Heart right ventricle (tissue), 16 donors: ENCODE measurements at places on chromosomes 12 and 14. TPM values are rescaled to one million over a fixed set of nuclear protein-coding genes. Genes with fewer than 3 reads are reported as not detected.
A peak's percentile ranks its signal among the peaks of the same experiment; 100 is the strongest.

The GALC gene
- 13.5 TPM for total RNA-seq

The CELA1 gene
- not detected for total RNA-seq

The GALNT16 gene
- total RNA-seq = 53.4 TPM

The IL31 gene
- total RNA-seq = not detected

The PHC1 gene
- total RNA-seq = 18.7 TPM

The MYF6 gene
- total RNA-seq = not detected

The RTN1 gene
- 5.5 TPM for total RNA-seq

The TM9SF1 gene
- 26.2 TPM for total RNA-seq

The KRT2 gene
- not detected for total RNA-seq

The APOF gene
- total RNA-seq = not detected

DNA sequence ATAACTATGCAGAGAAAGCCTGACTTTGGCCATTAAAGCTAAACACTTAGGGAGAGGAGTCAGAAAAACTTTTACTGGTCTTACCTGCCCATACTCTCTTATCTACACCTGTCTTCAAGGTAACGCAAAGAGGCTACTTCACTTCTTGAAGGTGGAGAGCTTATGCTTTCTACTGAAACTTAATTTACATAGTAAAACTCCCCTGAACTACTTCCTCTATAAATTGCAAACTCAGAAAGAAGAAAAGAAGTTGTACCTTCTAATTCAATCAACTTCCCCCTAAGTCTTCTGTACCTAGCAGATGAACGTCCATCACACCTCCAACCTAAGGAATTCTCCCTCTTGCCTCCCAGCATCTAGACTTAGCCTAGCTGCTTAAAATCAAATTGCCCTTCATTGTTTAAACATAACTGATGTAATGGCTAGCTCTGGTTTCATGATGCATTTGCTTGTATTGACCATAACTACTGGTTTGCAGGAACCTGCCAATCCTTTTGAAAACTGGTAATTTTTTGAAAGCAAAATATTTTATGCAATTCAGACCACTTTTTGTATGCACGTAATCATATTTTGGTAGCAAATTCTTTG lies 87.7 kb downstream of the STON2 start:
- H3K27me3 ChIP-seq = peaks cover 7% of the 10 kb centered on the region
- peaks cover 7% of the 10 kb centered on the region for H3K4me1 ChIP-seq
- no peak overlapping the region for H3K4me3 ChIP-seq
- DNase-seq = no peak

DNA sequence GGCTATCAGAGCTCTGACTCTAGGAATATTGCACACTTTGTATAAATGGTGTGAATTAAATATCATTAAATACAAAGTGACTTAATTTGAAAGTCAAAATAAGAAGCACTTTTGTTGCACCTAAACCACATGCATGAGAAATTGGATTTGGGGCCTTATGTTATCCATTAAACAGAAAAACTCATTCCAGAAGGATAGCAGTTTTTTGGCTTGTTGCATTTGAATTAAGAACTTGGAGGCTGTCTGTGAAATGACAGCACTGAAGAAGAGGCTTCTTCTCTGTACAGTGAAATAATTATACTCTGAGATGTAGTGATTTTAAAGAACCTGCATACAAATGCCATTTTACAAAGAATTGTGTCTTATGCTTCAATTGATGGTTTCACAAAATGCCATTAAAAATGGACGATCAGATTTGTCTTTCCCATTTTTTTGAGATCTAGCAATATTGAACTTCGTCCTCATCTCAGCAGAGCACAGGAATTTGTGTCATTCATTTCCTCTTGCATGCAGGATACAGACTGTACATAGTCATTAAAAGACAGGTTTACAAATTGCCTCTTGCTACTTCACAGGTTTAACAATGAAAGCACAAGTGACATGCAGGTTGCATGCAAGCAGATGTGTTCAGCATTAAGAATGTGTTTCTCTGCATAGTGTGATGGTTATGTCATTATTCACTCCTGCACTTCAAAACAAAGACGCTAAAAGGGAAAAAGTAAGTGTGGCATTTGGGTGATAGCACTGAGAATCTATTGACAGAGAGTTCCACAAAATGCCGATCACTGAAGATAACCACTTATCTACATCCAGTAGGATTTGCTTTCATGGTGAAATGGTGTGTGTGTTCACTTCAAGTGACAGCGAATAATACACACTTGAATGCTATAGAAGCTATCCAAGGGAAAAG lies 35.9 kb upstream of the PYGL start:
- H3K4me3 ChIP-seq = no peak overlapping the region
- H3K36me3 ChIP-seq = no peaks in the 10 kb centered on the region
- H3K4me1 ChIP-seq = no peaks in the 10 kb centered on the region
- no peaks in the 10 kb centered on the region for H3K27me3 ChIP-seq
- no peak for DNase-seq

DNA sequence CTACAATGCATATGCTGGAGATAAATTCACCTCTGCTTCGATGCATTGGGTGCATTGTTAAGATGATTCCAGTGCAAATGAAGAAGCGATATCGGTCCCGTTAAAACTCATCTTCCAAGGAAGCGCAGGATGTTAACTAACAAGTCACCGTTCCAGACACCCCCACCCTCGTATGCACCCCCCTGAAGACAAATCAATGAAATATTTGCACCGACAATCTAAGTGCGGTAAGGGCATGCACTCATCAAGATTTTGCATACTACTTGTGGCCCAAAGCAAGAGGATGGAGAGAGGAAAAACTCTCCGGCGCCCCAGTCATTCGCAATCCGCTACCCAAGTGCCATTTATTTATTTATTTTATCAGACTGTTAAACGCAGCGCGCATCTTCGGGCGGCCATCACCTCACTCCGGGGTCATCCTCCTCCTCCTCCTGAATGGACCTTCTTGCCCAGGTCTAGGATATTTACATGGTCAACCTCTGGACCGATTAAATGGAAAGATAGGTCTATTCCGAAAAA lies 1.2 kb downstream of the NOVA1 start:
- H3K4me1 ChIP-seq = no peaks in the 10 kb centered on the region
- peak overlapping the region; percentile 73 for H3K4me3 ChIP-seq
- no peaks in the 10 kb centered on the region for H3K36me3 ChIP-seq

GRCh38 chr12:107474639-107475539 lies 210.7 kb upstream of the PWP1 start:
- H3K27me3 ChIP-seq = no peaks in the 10 kb centered on the region
- H3K4me1 ChIP-seq = no peaks in the 10 kb centered on the region
- no peaks in the 10 kb centered on the region for H3K36me3 ChIP-seq
- no peak overlapping the region for H3K4me3 ChIP-seq
- no peak overlapping the region for H3K27ac ChIP-seq
- no peak for DNase-seq

- H3K36me3 ChIP-seq = no peaks in the 10 kb centered on the region
- no peak overlapping the region for H3K27ac ChIP-seq
- H3K27me3 ChIP-seq = no peaks in the 10 kb centered on the region
- DNase-seq = no peak
- no peak overlapping the region for H3K4me3 ChIP-seq
- no peaks in the 10 kb centered on the region for H3K4me1 ChIP-seq
Observed at GRCh38 chr12:72406111-72406510, 133.9 kb downstream of the TRHDE start.

- H3K4me1 ChIP-seq = no peaks in the 10 kb centered on the region
- H3K4me3 ChIP-seq = no peak overlapping the region
- H3K27me3 ChIP-seq = no peaks in the 10 kb centered on the region
- no peak overlapping the region for H3K27ac ChIP-seq
Observed at GRCh38 chr14:88592031-88592430, 29.2 kb downstream of the ZC3H14 start.

DNA sequence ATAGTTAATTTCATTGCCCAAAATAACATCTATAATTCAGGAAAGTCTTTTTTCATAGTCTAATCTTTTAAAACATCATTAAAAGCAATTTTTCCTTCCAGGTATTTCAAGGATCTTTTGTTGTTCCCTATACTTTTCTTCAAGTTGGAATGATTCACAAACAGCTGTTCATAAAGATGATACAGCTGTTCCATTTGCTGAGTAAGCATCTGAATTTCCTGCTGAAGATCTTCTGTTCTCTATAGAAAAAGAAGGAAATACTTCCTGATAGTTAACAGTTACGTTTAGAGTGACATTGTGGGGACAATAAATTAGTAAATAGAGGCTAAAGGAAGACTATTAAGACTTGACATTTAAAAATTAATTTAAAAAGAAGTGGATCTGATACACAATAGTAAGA lies 30.3 kb upstream of the ESR2 start:
- no peak overlapping the region for H3K27ac ChIP-seq
- no peak for DNase-seq
- H3K27me3 ChIP-seq = no peaks in the 10 kb centered on the region
- H3K4me3 ChIP-seq = no peak overlapping the region
- no peaks in the 10 kb centered on the region for H3K36me3 ChIP-seq

- no peaks in the 10 kb centered on the region for H3K4me1 ChIP-seq
- H3K36me3 ChIP-seq = no peaks in the 10 kb centered on the region
- H3K4me3 ChIP-seq = no peak overlapping the region
Observed at GRCh38 chr12:45125997-45126396, 75.1 kb upstream of the DBX2 start.

- H3K36me3 ChIP-seq = no peaks in the 10 kb centered on the region
- no peak overlapping the region for H3K4me3 ChIP-seq
- no peak overlapping the region for H3K27ac ChIP-seq
- no peaks in the 10 kb centered on the region for H3K27me3 ChIP-seq
- H3K4me1 ChIP-seq = no peaks in the 10 kb centered on the region
Observed at GRCh38 chr14:40494483-40494882, 1062.2 kb upstream of the FBXO33 start.

GRCh38 chr12:77548797-77549196 lies 281.9 kb upstream of the NAV3 start:
- DNase-seq = no peak
- no peaks in the 10 kb centered on the region for H3K36me3 ChIP-seq
- H3K27ac ChIP-seq = no peak overlapping the region
- H3K4me1 ChIP-seq = no peaks in the 10 kb centered on the region

- no peak for DNase-seq
- no peak overlapping the region for H3K27ac ChIP-seq
- no peaks in the 10 kb centered on the region for H3K27me3 ChIP-seq
- no peak overlapping the region for H3K4me3 ChIP-seq
Observed at GRCh38 chr12:80553316-80553715, 109.3 kb downstream of the PTPRQ start.

- no peaks in the 10 kb centered on the region for H3K27me3 ChIP-seq
- peak; percentile 19 for DNase-seq
- H3K4me3 ChIP-seq = no peak overlapping the region
- peaks cover 68% of the 10 kb centered on the region for H3K4me1 ChIP-seq
Observed at GRCh38 chr14:103540821-103541708, 12.1 kb downstream of the TRMT61A start.

- no peak for DNase-seq
- no peaks in the 10 kb centered on the region for H3K4me1 ChIP-seq
- no peaks in the 10 kb centered on the region for H3K36me3 ChIP-seq
Observed at GRCh38 chr12:55428331-55429243, 2.5 kb downstream of the OR6C76 start.

DNA sequence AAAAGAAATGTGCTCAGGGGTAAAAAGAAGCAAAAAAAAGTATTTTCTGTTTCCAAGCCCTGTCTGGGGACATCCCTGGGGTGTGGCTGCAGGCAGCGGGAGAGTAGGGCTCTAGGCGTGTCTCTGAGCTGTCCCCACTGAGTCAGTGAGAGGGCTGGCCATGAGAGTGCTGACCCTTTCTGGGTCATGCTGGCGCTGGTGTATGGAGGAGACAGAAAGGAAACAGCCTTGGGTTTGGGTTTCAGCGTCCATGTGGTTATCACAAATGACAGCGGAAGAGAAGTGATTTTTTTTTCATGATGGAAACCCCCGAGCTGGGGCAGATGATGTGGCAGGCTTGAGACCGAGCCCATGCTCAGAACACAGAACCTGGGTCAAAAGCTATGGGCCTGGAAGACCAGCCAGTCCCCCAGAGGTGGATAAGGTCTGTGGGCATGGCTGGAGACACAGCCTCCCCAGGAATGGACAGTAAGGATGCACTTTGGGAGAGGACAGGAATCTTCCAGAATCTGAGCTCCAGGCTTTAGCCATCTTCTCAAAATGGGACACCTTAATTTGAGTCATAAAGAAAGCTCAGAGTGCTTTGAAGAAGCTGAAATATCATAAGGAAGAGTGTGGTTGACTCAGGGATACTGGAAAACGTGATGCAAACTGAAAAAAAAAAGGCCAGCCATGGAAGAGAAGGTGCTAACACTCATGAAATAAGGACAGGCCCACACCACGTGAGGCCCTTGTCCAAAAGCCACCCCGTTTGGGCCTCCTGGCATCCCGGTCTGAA lies 36.2 kb downstream of the SYNE3 start:
- no peak overlapping the region for H3K4me3 ChIP-seq
- H3K36me3 ChIP-seq = no peaks in the 10 kb centered on the region
- H3K27me3 ChIP-seq = no peaks in the 10 kb centered on the region
- peak overlapping the region; percentile 69 for H3K27ac ChIP-seq

DNA sequence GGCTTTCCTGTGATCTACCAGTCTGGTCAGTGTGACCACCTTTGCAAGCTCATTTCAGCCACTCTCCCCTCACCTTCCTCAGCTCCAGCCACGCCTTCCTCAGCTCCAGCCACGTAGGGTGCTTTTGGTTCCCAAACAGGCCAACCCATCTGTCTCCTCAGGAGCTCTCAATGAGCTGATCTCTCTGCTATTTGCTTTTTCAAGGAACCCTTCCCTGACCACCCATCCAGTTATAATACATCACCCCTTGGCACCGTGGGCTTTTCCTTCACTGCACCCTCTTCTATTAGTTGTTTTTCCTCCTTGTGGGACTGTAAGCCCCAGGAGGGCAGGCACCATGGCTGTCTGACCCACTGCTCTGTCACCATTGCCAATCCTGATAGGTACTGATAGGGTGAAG lies 2.3 kb upstream of the PRKCH start:
- H3K4me1 ChIP-seq = peaks cover 17% of the 10 kb centered on the region
- H3K4me3 ChIP-seq = no peak overlapping the region
- no peak for DNase-seq
- no peak overlapping the region for H3K27ac ChIP-seq
- peaks cover 33% of the 10 kb centered on the region for H3K27me3 ChIP-seq

GRCh38 chr12:48824112-48824511 lies 5.8 kb downstream of the CACNB3 start:
- no peak for DNase-seq
- H3K27ac ChIP-seq = no peak overlapping the region
- no peaks in the 10 kb centered on the region for H3K4me1 ChIP-seq
- H3K4me3 ChIP-seq = no peak overlapping the region

GRCh38 chr12:64569923-64570691 lies 40.2 kb upstream of the RASSF3 start:
- H3K36me3 ChIP-seq = no peaks in the 10 kb centered on the region
- no peak for DNase-seq
- no peak overlapping the region for H3K4me3 ChIP-seq
- no peaks in the 10 kb centered on the region for H3K27me3 ChIP-seq
- peaks cover 42% of the 10 kb centered on the region for H3K4me1 ChIP-seq

GRCh38 chr14:28157887-28158791 lies 608.4 kb upstream of the FOXG1 start:
- no peak for DNase-seq
- H3K27me3 ChIP-seq = no peaks in the 10 kb centered on the region
- no peaks in the 10 kb centered on the region for H3K4me1 ChIP-seq
- no peak overlapping the region for H3K4me3 ChIP-seq

GRCh38 chr12:7103837-7104584 lies 5.0 kb downstream of the C1RL start:
- H3K27me3 ChIP-seq = no peaks in the 10 kb centered on the region
- DNase-seq = no peak
- peaks cover 56% of the 10 kb centered on the region for H3K36me3 ChIP-seq

- no peak overlapping the region for H3K4me3 ChIP-seq
- peaks cover 14% of the 10 kb centered on the region for H3K27me3 ChIP-seq
- DNase-seq = no peak
Observed at GRCh38 chr14:96762650-96763049, 34.5 kb upstream of the VRK1 start.

GRCh38 chr14:92264195-92264594 lies 58.8 kb upstream of the SLC24A4 start:
- no peak overlapping the region for H3K4me3 ChIP-seq
- no peaks in the 10 kb centered on the region for H3K4me1 ChIP-seq
- no peaks in the 10 kb centered on the region for H3K36me3 ChIP-seq
- H3K27ac ChIP-seq = no peak overlapping the region
